A549 (cell line): ENCODE measurements at places on chromosomes 1 and 21. TPM values are rescaled to one million over a fixed set of nuclear protein-coding genes. Genes with fewer than 3 reads are reported as not detected.

Gene ARMH1
- 1.3 to 2.4 TPM (median 1.7 TPM) in 3 replicates for polyA plus RNA-seq

Gene FCRL6
- polyA plus RNA-seq: not detected in 3 replicates

Gene FAM167B
- polyA plus RNA-seq: 0.58 to 2.0 TPM (median 1.8 TPM) in 3 replicates

Gene PRRX1
- polyA plus RNA-seq: not detected in 3 replicates

Gene RIPPLY3
- 0.46 to 0.65 TPM (median 0.63 TPM) in 3 replicates for polyA plus RNA-seq

Gene TMEM82
- polyA plus RNA-seq: not detected in 3 replicates

Gene HMCN1
- 0.01 to 0.12 TPM (median 0.03 TPM) in 3 replicates for polyA plus RNA-seq

Gene SAMSN1
- 0.05 TPM in 1 of 3 replicates, not detected in the others for polyA plus RNA-seq

Gene XCL1
- not detected in 3 replicates for polyA plus RNA-seq

Gene PLA2G2A
- polyA plus RNA-seq: 0.13 TPM in 2 of 3 replicates, not detected in the other

Gene ZNF684
- 2.4 to 3.0 TPM (median 2.5 TPM) in 3 replicates for polyA plus RNA-seq

Gene GRIK1
- polyA plus RNA-seq: not detected in 3 replicates

Gene CDA
- 35.6 to 48.7 TPM (median 44.6 TPM) in 3 replicates for polyA plus RNA-seq

Gene MX2
- polyA plus RNA-seq: 0.05 TPM in 1 of 3 replicates, not detected in the others

Gene LRRC38
- not detected in 3 replicates for polyA plus RNA-seq

Gene FAM177B
- polyA plus RNA-seq: not detected in 3 replicates

Gene CCDC27
- not detected in 3 replicates for polyA plus RNA-seq

Gene AGL
- polyA plus RNA-seq: 4.9 to 5.7 TPM (median 5.5 TPM) in 3 replicates

Gene EPHB2
- polyA plus RNA-seq: 31.4 to 35.3 TPM (median 33.8 TPM) in 3 replicates

Gene ATAD3B
- 0.99 to 1.1 TPM (median 0.99 TPM) in 3 replicates for polyA plus RNA-seq

Gene VCAM1
- 0.05 to 0.12 TPM in 2 of 3 replicates, not detected in the other for polyA plus RNA-seq

Gene AK5
- polyA plus RNA-seq: 5.1 to 8.9 TPM (median 6.1 TPM) in 3 replicates

Gene NADK
- polyA plus RNA-seq: 37.1 to 40.0 TPM (median 38.4 TPM) in 3 replicates

Gene CFHR4
- not detected in 3 replicates for polyA plus RNA-seq

Gene DHRS3
- polyA plus RNA-seq: 56.9 to 78.9 TPM (median 62.7 TPM) in 3 replicates

Gene TMEM125
- not detected in 3 replicates for polyA plus RNA-seq

Gene OR6K3
- not detected in 3 replicates for polyA plus RNA-seq

Gene SLC26A9
- polyA plus RNA-seq: 0.14 to 0.18 TPM (median 0.16 TPM) in 3 replicates

Gene LCE3E
- not detected in 3 replicates for polyA plus RNA-seq

Gene FCGR3A
- polyA plus RNA-seq: not detected in 3 replicates

Gene BSND
- polyA plus RNA-seq: not detected in 3 replicates

Gene KIRREL1
- polyA plus RNA-seq: 41.3 to 43.8 TPM (median 41.3 TPM) in 3 replicates

Gene FUBP1
- 126 to 131 TPM (median 128 TPM) in 3 replicates for polyA plus RNA-seq

Gene KRTAP12-1
- not detected in 3 replicates for polyA plus RNA-seq

Gene FCRLB
- polyA plus RNA-seq: 0.48 to 0.62 TPM (median 0.54 TPM) in 3 replicates

Gene UBASH3A
- polyA plus RNA-seq: not detected in 3 replicates

Gene FMO2
- not detected in 3 replicates for polyA plus RNA-seq

Gene MLLT11
- polyA plus RNA-seq: 26.0 to 28.2 TPM (median 26.5 TPM) in 3 replicates

Gene TMEM69
- 21.6 to 23.1 TPM (median 22.7 TPM) in 3 replicates for polyA plus RNA-seq

Gene LCE7A
- not detected in 3 replicates for polyA plus RNA-seq

Gene EXTL1
- polyA plus RNA-seq: 0.04 to 0.07 TPM in 2 of 3 replicates, not detected in the other

Gene NENF
- polyA plus RNA-seq: 50.8 to 56.4 TPM (median 55.3 TPM) in 3 replicates

Gene GJC2
- polyA plus RNA-seq: 0.37 to 0.48 TPM (median 0.40 TPM) in 3 replicates

Gene CLCA1
- not detected in 3 replicates for polyA plus RNA-seq

Gene SLC45A3
- polyA plus RNA-seq: 2.5 to 3.4 TPM (median 3.3 TPM) in 3 replicates

Gene NLRP3
- not detected in 3 replicates for polyA plus RNA-seq

Gene KRTAP22-2
- polyA plus RNA-seq: not detected in 3 replicates
